ENCODE measurements at places on chromosomes 16 and 17.

DNA sequence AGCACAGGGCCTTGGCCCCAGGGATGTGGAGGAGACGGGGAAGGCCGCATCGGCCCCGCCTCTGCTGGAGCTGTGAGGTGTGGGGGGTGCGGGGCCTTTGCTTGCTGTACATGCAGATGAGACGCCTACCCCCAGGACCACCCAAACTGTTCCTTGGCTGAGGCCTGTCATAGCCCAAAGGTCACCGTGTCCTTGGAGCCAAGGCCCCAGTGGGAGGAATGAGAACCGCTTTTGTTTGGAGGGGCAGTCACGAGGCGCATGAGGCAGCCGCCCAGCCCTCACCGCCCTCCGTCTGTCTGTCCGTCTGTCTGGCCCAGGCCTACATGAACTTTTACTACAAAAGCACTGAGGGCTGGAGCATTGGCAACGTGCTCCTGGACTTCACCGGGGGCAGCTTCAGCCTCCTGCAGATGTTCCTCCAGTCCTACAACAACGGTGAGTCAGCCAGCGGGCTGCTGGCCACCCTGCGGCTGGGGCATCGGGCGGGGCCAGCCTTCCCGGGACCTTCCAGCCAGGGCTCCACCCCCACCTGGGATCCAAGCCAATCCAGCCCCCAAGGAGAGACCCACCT is 8.8 kb downstream of the TAX1BP3 start:
- H3K36me3 ChIP-seq, result peaks cover 21% of the 10 kb centered on the region
- peaks cover 11% of the 10 kb centered on the region for H3K4me1 ChIP-seq
- peak; percentile 100 for DNase-seq
- H3K4me3 ChIP-seq, result no peak overlapping the region
- H3K27ac ChIP-seq, result peak overlapping the region; percentile 75

DNA sequence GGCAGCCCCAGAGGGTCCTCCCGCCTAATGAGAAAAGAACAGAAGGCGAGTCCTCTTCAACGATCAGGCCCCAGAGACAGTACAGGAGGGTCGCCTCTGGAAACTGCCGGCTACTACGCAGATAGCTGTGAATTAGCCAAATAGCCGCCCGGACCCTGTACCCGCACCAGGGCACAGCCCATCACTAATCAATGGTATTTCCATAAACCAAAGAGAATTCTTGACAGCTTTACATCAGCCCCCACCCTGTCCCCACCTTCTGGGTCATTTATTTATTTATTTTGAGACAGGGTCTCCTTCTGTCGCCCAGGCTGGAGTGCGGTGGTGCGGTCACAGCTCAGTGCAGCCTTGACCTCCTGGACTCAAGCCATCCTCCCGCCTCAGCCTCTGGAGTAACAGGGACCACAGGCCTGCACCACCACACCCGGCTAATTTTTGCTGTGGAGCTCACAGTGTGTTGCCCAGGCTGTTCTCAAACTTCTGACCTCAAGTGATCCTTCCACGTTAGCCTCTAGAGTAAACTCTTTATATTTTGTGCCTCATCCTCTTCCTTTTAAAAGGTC is 805 bp upstream of the CLCN7 start:
- H3K4me1 ChIP-seq, result peaks cover 20% of the 10 kb centered on the region
- no peak for DNase-seq
- peak overlapping the region; percentile 75 for H3K27ac ChIP-seq
- H3K36me3 ChIP-seq, result no peaks in the 10 kb centered on the region
- peak overlapping the region; percentile 82 for H3K4me3 ChIP-seq
- no peaks in the 10 kb centered on the region for H3K27me3 ChIP-seq

- peaks cover 7% of the 10 kb centered on the region for H3K4me1 ChIP-seq
- H3K27ac ChIP-seq, result no peak overlapping the region
- peaks cover 7% of the 10 kb centered on the region for H3K27me3 ChIP-seq
- no peak for DNase-seq
Observed at GRCh38 chr16:27198451-27199234, 4.7 kb upstream of the KDM8 start.

GRCh38 chr17:75604034-75604695 is 16.6 kb downstream of the MYO15B start:
- no peak overlapping the region for H3K4me3 ChIP-seq
- no peaks in the 10 kb centered on the region for H3K4me1 ChIP-seq
- no peaks in the 10 kb centered on the region for H3K27me3 ChIP-seq
- no peak for DNase-seq
- no peaks in the 10 kb centered on the region for H3K36me3 ChIP-seq
- no peak overlapping the region for H3K27ac ChIP-seq

DNA sequence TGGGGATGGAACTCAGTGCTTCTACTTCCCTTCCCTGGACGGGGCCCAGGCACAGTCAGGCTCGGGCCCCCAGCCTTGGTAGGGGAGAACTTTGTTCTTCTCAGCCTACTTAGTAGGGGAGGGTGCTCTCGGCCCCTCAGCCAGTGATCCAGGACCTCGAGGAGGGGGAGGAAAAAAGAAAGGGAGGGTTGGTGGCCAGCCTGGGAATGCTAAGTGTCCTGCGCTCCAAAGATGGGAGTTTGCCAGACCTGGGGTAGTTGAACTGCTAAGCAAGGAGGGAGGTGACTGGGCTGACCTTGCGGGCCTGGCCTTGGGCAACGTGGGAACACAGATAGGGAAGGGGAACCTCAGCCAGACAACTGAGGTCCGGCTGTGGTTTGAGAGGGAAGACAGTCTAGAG is 12.2 kb downstream of the ADGRG1 start:
- H3K27ac ChIP-seq, result no peak overlapping the region
- H3K36me3 ChIP-seq, result no peaks in the 10 kb centered on the region
- DNase-seq, result no peak
- no peak overlapping the region for H3K4me3 ChIP-seq
- peaks cover 26% of the 10 kb centered on the region for H3K4me1 ChIP-seq
- no peaks in the 10 kb centered on the region for H3K27me3 ChIP-seq

DNA sequence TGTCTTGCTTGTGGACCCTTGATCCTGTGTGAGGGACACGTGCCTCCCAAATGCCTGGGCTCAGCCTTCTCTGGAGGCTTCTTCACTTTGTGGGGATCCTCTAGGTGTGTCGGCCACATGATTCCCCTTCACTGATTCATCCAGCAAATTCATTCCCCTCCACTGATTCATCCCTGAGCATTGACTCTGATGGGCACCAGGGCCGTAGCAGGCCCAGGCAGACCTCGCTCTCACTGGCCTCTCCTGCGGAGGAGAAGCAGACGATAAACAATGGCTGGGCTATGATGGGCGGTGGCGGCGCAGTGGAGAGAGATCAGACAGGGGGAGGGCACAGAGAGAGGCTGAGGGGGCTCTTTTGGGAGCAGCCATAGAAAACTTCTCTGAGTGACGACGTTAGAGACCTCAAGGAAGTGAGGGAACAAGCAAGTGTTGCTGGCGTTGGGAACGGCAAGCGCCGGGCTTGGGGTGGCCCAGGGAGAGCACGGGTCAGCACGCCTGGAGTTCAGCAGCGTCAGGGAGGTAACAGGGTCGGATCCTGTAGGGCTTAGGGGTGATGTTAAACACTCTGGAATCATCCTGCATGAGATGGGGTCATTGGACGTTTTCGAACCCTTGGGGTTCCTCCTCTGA is 17.5 kb upstream of the RPTOR start:
- H3K36me3 ChIP-seq, result no peaks in the 10 kb centered on the region
- no peak overlapping the region for H3K27ac ChIP-seq
- peak; percentile 98 for DNase-seq
- no peaks in the 10 kb centered on the region for H3K27me3 ChIP-seq

- DNase-seq, result no peak
- H3K36me3 ChIP-seq, result no peaks in the 10 kb centered on the region
- no peak overlapping the region for H3K4me3 ChIP-seq
- no peaks in the 10 kb centered on the region for H3K4me1 ChIP-seq
Observed at GRCh38 chr16:16805809-16806208, 426.9 kb downstream of the NPIPA7 start.

DNA sequence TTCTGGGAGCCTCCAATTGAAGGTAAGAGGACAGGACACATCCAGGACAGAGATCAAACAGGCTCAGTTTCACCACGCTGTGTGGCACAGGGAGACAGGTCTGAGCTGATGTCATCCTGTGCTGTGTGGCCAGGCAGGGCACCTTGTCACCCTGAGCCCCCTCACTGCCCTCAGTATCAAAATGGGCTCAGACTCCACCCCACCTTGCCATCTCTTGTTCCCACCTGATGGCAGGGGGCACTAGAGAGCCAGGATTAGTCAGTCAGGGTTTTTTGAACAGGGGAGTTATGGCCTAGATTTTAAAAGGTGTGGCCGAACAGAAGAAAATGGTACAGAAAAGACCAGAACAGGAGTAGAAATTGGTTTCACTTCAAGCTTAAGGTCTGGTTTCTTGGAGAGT is 2.6 kb downstream of the KAT2A start:
- no peak overlapping the region for H3K4me3 ChIP-seq
- no peaks in the 10 kb centered on the region for H3K27me3 ChIP-seq
- DNase-seq, result peak; percentile 84

GRCh38 chr17:56468840-56469239 is 124.7 kb upstream of the NOG start:
- no peak for DNase-seq
- no peaks in the 10 kb centered on the region for H3K36me3 ChIP-seq
- H3K4me3 ChIP-seq, result no peak overlapping the region
- no peaks in the 10 kb centered on the region for H3K27me3 ChIP-seq
- H3K27ac ChIP-seq, result no peak overlapping the region
- no peaks in the 10 kb centered on the region for H3K4me1 ChIP-seq

- H3K27me3 ChIP-seq, result no peaks in the 10 kb centered on the region
- H3K27ac ChIP-seq, result no peak overlapping the region
- H3K4me3 ChIP-seq, result no peak overlapping the region
- no peak for DNase-seq
- H3K36me3 ChIP-seq, result no peaks in the 10 kb centered on the region
Observed at GRCh38 chr16:48911700-48912099, 301.7 kb upstream of the N4BP1 start.

GRCh38 chr16:86756882-86757703 is 178.7 kb downstream of the FOXL1 start:
- H3K4me3 ChIP-seq, result no peak overlapping the region
- H3K4me1 ChIP-seq, result peaks cover 17% of the 10 kb centered on the region
- DNase-seq, result no peak
- no peaks in the 10 kb centered on the region for H3K36me3 ChIP-seq

- no peaks in the 10 kb centered on the region for H3K27me3 ChIP-seq
- DNase-seq, result no peak
- H3K36me3 ChIP-seq, result no peaks in the 10 kb centered on the region
- no peak overlapping the region for H3K4me3 ChIP-seq
Observed at GRCh38 chr16:14140923-14141322, 69.8 kb downstream of the MRTFB start.

DNA sequence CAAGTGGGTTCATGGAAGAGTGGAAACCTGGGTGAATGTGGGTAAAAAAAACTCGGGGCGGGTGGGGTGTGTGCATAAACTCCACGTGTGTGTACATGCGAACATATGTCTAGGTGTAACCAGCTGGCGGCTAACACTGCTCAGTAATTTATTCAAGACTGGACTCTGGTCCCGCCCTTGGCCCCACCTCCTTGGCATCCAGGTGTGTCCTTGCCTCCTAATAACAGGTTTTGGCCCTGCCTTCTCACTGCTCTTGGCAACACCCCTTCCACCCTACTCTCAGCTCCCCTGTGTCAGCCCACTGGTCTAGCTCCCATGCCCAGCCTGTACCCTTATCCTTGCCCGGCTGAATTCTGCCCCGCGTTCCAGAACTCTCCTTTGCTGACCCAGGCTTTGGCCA is 8.3 kb downstream of the FLII start:
- peaks cover 94% of the 10 kb centered on the region for H3K36me3 ChIP-seq
- DNase-seq, result no peak
- H3K4me1 ChIP-seq, result no peaks in the 10 kb centered on the region
- H3K27me3 ChIP-seq, result no peaks in the 10 kb centered on the region
- H3K27ac ChIP-seq, result no peak overlapping the region
- no peak overlapping the region for H3K4me3 ChIP-seq

DNA sequence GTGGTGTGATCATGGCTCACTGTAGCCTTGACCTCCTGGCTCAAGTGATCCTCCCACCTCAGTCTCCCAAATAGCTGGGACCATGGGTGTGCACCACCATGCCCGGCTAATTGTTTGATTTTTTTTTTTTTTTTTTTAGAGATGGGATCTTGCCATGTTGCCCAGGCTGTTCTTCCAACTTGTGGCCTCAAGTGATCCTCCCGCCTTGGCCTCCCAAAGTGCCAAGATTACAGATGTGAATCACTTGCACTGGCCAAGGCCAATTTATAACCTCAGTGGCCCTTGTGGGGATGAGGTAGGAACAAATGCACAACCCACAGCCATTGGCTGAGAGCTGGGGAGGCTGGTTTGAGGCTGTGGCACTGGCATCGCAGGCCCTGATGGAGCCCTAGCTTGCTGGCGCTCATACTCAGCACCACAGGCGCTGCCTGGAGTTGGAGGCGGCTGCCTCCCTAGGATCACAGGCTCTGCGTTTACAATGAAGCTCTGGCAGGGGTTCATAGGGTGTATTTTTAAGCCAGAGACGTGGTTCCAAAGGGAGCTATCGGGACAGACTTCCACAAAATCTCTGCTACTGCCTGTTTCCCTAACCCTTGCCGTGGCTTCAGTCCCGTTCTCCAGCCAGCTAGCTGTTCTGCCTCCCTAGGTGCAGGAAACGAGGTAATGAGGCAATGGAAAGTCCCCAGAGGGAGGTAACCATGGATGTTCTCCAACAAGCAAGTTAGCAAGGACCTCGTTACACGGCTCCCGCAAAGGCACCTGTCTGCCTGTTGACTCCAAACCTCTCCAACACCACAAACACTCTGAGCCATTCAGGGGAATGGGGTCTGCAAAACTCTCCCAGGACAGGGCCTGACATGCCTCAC is 2.9 kb downstream of the ABCA3 start:
- peak; percentile 64 for DNase-seq
- peaks cover 50% of the 10 kb centered on the region for H3K27me3 ChIP-seq
- no peaks in the 10 kb centered on the region for H3K36me3 ChIP-seq
- no peak overlapping the region for H3K4me3 ChIP-seq

- H3K27ac ChIP-seq, result no peak overlapping the region
- DNase-seq, result peak; percentile 86
- H3K36me3 ChIP-seq, result peaks cover 5% of the 10 kb centered on the region
- H3K4me1 ChIP-seq, result peaks cover 29% of the 10 kb centered on the region
- no peaks in the 10 kb centered on the region for H3K27me3 ChIP-seq
- H3K4me3 ChIP-seq, result no peak overlapping the region
Observed at GRCh38 chr16:88703486-88704309, 2.5 kb downstream of the RNF166 start.

DNA sequence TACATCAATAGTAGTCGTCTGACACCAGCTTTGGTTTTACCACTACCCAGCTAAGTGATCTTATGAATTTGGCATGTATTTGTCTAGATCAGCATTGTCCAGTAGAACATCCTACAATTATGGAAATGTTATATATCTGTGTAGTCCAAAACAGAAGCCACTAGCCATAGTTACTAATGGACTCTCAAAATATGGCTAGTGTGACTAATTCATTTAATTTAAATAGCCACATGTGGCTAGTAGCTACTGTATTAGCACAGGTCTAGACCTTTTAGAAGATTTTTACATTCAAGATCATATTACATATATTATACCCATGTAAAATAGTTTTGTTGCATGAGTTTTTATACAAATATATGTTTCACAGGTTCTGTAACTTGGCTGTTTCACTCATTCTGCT is 27.0 kb upstream of the NFAT5 start:
- H3K27ac ChIP-seq, result no peak overlapping the region
- H3K36me3 ChIP-seq, result no peaks in the 10 kb centered on the region
- H3K27me3 ChIP-seq, result no peaks in the 10 kb centered on the region
- no peak for DNase-seq
- peaks cover 21% of the 10 kb centered on the region for H3K4me1 ChIP-seq

- DNase-seq, result no peak
- no peak overlapping the region for H3K4me3 ChIP-seq
- peaks cover 20% of the 10 kb centered on the region for H3K4me1 ChIP-seq
- H3K27ac ChIP-seq, result no peak overlapping the region
- H3K27me3 ChIP-seq, result peaks cover 5% of the 10 kb centered on the region
Observed at GRCh38 chr16:85458968-85459367, 154.2 kb upstream of the GSE1 start.
